ENCODE measurements at places on chromosomes 2 and 18.

- DNase-seq, result no peak
These were observed 127.4 kb downstream of the CCDC102B start for GRCh38 chr18:68925268-68925667.

- no peak for DNase-seq
These were observed 320.3 kb upstream of the VRK2 start for GRCh38 chr2:57726294-57726693.

- DNase-seq, result no peak
These were observed 191.7 kb downstream of the CAMKMT start for GRCh38 chr2:44553456-44553855.

DNA sequence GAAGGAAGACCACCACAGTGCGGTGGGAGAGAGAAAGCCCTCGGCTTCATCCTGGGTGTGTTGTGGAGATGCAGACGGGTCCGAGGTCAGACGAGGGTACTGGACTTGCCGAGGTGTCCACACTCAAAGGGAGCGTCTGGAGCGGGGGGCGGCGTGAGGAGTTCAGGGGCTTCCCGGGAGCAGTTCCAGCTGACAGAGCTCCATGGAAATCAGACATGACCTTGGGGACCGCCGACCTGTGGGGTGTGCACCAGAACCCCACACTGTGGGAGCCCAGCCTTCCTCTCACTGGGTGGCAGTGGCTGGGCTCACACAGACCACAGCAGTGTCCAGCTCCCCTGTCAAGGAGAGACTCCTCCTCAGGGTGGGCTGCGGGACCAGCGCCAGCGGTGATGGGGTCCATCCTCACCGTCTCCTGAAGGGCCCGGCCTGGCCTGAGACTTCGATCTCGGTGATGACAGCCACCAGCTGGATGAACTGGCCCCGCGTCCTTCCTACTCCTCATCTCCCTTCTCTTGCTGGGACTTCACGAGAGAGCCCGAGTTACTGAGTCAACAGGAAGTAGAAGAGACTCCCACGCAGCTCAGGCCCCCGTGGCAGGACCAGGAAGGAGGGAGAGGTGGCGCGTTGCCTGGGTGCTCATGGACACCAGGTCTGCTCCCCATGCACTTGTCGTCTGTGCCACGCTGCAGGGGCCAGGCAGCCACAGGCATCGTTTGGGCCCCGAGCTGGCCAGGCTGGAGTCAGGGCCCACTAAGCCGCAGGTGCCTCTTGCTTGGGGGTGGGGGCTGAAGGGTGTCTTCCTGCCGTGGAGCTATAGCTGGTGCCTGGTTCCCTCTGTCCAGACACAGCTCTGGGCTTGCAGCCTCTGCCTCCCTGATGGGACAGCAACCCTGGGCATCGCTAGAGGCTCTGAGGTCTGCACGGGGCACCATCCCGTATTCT is 101.9 kb upstream of the CTDP1 start:
- peak; percentile 77 for DNase-seq

- no peak for DNase-seq
These were observed 331.9 kb upstream of the GULP1 start for GRCh38 chr2:187959821-187960220.
